Esophagus muscularis mucosa (tissue), 4 donors: ENCODE measurements at places on chromosomes 1 and 21. TPM values are rescaled to one million over a fixed set of nuclear protein-coding genes. Genes with fewer than 3 reads are reported as not detected.
A peak's percentile ranks its signal among the peaks of the same experiment; 100 is the strongest.

The NPPB gene
- total RNA-seq: not detected

GRCh38 chr21:16377120-16377658 lies 647.4 kb downstream of the USP25 start:
- H3K27me3 ChIP-seq: no peaks in the 10 kb centered on the region
- DNase-seq: no peak
- H3K4me1 ChIP-seq: peaks cover 35% of the 10 kb centered on the region
- no peak overlapping the region for H3K4me3 ChIP-seq
- H3K36me3 ChIP-seq: no peaks in the 10 kb centered on the region
- peak overlapping the region; percentile 55 for H3K27ac ChIP-seq

DNA sequence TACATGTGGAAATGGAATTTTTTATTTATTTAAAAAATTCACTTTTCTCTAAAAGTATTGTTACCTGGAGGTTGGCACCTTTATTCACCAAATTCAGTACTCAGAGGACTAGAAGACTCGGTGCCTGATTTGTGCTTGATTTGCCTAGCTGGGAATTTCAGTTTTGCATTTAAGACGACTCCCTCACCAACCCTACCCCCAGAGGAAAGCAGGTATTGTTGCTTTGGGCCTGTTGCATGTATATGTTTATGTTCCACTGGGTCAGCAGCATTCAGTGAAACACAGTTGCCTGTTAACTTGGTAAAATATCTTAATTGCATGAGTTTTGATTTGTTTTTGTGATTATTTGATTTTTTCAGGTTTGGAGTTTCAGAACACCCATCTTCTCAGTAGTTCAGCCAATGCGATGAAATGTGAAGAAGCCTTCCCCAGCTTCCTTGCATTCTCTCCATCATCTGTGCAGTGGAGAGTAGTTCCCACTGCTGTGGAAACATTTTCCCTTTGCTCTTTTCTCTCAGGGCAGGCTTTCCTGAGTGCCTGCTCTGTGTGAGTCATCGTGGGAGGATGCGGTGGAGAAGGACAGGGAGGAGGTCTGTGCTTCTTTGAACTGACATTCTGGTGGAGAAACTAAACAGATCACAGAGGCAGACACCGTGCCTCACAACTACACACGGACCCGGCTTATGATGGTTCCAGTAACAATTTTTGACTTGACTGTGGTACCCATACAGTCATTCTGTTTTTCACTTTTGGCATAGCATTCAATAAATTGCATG lies 6.4 kb downstream of the ADARB1 start:
- DNase-seq: no peak
- peak overlapping the region; percentile 60 for H3K27ac ChIP-seq
- no peak overlapping the region for H3K4me3 ChIP-seq
- no peaks in the 10 kb centered on the region for H3K27me3 ChIP-seq
- peaks cover 13% of the 10 kb centered on the region for H3K36me3 ChIP-seq

The C1QC gene
- 190 TPM for total RNA-seq

GRCh38 chr1:161198897-161199431 lies at the start of gene ADAMTS4:
TSS of gene ADAMTS4 (minus strand) at chr1:161199054. CDS start at chr1:161198627, 427 bp downstream.
- H3K36me3 ChIP-seq: peaks cover 6% of the 10 kb centered on the region
- no peaks in the 10 kb centered on the region for H3K27me3 ChIP-seq
- peak within 1 kb of the TSS; percentile 45 for H3K4me3 ChIP-seq
- peaks cover 81% of the 10 kb centered on the region for H3K4me1 ChIP-seq

GRCh38 chr1:178784131-178784536 lies 59.1 kb downstream of the RALGPS2 start:
- no peak overlapping the region for H3K4me3 ChIP-seq
- DNase-seq: no peak
- no peaks in the 10 kb centered on the region for H3K4me1 ChIP-seq
- H3K36me3 ChIP-seq: no peaks in the 10 kb centered on the region
- H3K27me3 ChIP-seq: no peaks in the 10 kb centered on the region

The KCNN3 gene
- 17.0 TPM for total RNA-seq

DNA sequence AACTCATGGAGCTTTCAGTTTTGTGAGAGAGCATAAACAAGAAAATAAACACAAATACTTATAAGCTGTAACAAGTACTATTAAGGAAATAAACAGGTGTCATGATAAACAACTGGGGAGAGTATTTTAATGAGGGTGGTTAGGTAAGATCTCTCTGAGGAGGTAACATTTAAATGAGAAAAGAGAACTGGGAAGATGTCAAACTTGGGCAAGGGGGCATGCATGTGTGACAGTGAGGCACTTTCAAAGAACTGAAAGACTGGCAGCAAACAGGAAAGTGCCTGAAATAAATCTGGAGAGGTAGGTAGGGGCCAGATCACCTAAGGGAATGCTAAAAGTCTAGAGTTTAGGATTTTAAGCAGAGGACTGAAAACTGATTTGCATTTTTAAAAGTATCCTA lies 37.8 kb downstream of the NSL1 start:
- peaks cover 25% of the 10 kb centered on the region for H3K4me1 ChIP-seq
- H3K27ac ChIP-seq: no peak overlapping the region
- H3K36me3 ChIP-seq: no peaks in the 10 kb centered on the region
- H3K4me3 ChIP-seq: no peak overlapping the region

The VCAM1 gene
- total RNA-seq: 8.3 TPM

The NEXN gene
- 153 TPM for total RNA-seq
